Stimulated activated CD8-positive, alpha-beta memory T cell treated with anti-CD3 and anti-CD28 coated beads, Interleukin-12 subunit alpha, Interleukin-12 subunit beta, amount 100 ng/mL, for 1 hour (primary cell): ENCODE measurements at places on chromosomes 1 and 21.

DNA sequence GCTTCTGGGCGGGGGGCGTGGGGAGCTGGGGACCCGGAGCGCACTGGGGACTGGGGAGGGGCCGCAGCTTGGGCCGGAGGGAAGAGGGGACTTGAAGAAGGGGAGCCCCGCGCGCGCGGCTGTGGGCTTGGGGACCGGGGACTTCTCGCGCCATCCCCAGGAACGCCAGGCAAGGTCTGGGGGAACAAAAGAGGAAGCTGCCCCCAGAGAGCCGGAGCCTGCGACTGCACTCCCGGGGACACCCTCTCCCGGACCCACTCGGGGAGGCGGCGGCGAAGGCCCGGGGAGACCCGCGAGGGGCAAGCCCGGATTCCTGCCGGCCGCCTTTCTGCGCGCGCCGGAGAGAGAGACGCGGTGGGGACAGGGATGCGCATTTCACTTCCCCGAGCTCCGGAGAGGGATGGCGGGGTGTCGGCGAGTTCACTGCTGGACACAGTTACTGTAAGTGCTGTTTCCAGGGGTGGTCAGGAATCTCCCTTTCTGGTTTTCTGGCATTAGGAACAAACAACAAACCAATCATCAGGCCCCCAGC lies 732 bp downstream of the ABCG1 start:
- no peak for DNase-seq

GRCh38 chr21:43355266-43355924 lies 71.5 kb downstream of the SIK1 start:
- DNase-seq: no peak

GRCh38 chr21:44892536-44893277 lies 19.2 kb upstream of the PTTG1IP start:
- DNase-seq: peak; percentile 68

GRCh38 chr1:157431751-157432150 lies 120.6 kb downstream of the FCRL5 start:
- no peak for DNase-seq

DNA sequence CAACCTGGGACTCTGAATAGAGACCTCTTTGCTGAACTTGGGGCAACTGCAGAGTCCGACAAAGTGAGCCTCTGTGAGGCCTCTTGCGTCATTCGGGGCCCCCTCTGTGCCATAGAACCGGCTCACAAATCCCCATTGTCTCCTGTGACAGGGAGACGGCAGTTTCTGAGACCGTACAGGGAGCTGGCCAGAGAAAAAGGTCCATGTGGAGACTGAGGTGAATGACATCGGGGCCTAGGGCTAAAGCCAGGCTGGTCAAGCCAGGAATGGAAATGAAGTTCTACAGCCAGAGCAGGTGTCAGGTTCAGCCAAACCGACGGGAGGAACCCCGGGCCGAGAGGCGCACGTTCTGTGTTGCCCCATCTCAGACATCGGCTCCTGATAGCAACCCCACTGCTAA lies 37.1 kb upstream of the TRIM67 start:
- no peak for DNase-seq

DNA sequence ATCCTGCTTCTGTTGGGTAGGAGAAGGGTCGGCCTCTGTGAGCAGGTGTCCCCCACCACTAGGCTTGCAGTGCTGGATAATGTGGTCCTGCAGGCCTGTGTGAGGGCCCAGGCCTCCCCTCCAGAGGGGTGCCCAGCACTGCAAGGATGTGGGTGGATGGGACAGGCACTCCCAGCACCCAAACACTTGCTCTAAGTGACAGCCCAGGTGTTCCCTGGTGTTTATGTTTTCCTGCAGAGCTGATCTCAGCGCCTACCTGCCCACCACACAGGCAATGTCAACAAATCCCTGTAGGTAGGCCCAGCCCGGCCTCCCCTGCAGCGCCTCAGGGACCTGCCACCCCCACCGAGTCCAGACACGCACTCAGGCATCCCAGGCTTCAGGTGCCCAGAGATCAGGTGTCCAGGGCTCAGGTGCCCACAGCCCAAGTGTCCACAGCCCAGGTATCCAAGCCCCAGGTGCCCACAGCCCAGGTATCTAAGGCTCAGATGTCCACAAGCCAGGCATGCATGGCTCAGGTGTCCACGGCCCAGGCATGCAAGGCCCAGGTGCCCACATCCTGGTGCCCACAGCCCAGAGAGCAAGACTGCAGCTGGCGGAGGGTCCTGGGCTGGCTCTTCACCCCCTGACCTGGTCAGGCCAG lies 59.2 kb downstream of the WNT9A start:
- no peak for DNase-seq

DNA sequence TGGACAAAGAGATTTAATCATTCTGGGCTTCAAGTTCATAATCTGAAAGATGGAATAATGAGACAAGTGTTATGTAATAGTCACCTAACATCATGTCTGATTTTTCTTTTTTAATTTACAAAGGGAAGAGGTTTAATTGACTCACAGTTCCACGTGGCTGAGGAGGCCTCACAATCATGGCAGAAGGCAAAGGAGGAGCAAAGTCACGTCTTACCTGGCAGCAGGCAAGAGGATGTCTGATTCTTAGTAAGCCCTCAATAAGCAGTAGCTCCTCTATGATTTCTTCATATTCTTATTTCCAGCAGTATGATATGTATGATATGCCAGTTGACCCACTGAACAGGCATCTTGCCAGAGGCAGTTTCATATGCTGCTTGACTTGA lies 152.7 kb downstream of the S1PR1 start:
- DNase-seq: no peak

GRCh38 chr21:28550057-28550825 lies 442.4 kb downstream of the LTN1 start:
- DNase-seq: no peak

- no peak for DNase-seq
These were observed 103.3 kb upstream of the GRIK3 start for GRCh38 chr1:37137601-37138000.
